ENCODE measurements at places on chromosomes 2 and 18.

DNA sequence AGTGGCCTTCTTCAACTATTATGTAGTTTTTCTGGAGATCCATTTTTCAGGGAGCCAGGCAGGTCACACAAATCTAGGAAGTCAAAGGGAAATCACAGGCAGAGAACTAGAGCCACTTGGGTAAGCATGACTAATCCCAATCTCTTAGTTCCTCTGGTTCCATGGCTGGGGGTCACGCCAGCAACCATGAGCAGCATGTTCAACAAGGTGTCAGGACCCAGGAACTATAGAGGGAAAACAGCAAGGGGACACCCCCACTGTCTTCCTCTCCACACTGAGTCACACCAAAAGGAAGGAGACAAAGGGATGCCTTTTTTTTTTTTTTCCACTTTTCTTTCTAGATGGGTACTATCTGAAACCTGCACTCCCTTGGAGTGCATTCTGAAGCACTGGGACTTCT, 250.9 kb downstream of the OTX1 start:
- DNase-seq, result no peak

DNA sequence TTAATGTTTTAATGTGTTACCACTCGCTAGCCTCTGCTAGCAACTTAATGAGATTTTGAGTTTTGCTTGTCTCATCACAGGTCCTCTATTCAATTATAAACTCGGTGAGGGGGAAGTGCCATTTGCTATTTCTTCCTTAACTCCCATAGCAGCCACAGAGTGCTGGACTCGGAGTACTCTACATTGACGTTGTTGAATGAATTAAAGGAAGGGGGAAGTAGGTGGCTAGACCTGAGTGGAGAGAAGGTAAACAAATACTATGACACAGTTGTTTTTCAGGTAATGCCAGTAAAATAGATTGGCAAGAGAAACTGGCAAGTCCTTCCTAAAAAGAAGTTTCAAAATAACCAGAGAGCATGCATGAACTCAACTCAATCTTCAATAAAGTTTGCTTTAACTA, 339.3 kb downstream of the HRH4 start:
- no peak for DNase-seq

DNA sequence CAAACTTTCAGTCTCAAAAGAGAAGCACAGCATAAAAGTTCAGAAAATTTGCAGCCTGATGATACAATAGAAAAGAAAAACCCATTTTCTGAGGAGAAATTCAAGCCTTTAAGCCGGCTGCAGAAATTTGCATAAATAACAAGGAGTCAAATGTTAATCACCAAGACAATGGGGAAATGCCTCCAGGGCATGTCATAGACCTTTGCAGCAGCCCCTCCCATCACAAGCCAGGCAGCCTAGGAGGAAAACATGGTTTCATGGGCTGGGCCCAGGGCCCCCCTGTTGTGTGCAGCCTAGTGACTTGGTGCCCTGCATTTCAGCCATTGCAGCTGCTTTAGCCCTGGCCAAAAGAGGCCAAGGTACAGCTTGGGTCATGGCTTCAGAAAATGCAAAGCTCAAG, 54.1 kb upstream of the CAVIN2 start:
- DNase-seq, result no peak

GRCh38 chr2:29509397-29509796, 394.2 kb downstream of the CLIP4 start:
- DNase-seq, result no peak

DNA sequence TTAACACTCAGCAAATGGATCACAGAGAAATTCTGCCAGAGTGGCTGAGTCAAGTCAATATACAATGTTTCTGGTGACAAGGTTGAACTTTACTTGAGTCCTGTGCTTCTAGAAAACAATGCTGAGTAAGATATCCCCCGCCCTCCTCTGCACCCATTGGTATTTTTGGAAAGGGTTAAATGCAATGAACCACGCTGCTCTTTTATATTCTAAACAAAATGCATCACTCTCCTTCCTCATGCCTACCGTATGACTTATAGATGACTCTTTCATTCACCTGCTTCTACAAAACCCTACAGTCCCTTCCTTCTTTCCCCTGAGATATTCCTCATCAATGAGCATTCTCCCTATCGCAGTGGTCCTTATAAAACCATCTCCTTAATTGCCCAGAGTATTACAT, 168.8 kb downstream of the TXNL1 start:
- no peak for DNase-seq

DNA sequence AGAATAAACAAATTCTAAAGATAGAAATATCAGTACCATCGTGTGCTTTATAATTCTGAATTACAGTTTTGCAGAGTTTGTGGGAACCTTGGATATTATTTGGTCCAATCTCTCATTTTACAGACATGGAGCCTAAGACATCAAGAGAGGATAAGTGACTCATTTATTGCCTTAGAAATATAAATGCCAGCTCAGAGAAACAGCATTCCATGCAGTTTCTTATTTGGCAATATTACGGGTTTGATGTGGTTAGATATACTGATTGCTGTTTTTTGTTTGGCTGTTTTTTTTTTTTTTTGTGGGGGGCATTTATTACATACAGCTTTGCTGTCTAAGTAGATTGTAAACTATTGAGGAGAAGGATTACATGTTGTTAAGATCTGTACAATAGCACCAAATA, 1241.1 kb upstream of the LRRTM1 start:
- DNase-seq, result no peak

DNA sequence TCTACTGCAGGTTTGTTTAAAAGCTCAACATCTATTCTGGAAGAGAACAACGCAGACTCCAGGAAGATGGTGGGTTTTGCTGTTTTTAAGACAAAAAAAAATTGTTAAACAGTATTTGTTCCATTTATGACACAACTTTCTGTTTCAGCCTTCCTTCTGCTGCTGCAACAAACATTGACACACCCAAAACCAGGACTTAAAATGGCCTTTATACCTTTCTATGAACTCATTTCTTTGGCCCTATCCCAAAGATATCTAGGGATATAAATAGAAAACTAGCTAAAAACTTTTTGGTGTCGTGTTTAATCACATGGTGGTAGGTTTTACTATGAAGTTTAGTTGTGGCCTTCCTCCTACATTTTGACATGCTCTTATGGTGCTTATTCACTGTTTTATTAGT, 964 bp upstream of the GALNT3 start:
- DNase-seq, result no peak

- no peak for DNase-seq
Observed at GRCh38 chr18:48918660-48919456, 31.9 kb downstream of the SMAD7 start.
